ENCODE measurements at places on chromosomes 3 and 15. TPM values are rescaled to one million over a fixed set of nuclear protein-coding genes. Genes with fewer than 3 reads are reported as not detected.

The EOMES gene
- 1.3 TPM for total RNA-seq

DNA sequence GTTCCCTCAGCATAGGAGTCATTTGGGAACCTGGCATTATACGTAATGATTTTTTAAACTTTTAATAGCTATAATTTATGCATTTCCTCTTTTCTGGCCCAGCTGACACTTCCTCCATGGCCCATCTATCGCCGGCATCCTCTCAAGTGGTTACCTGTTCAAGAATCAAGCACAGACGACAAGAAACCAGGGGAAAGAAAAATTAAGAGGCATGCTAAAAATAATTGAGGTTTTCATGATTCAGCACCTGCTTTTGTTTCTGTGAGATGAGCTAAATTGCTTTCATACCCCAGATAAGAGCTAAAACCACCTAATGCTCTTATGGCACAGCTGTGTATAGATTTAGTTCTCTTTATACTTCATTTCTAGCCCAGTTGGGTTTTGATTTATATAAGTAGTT lies 1.7 kb downstream of the SPCS1 start:
- no peak for DNase-seq

- DNase-seq: peak; percentile 88
These were observed at the start of gene GCHFR for GRCh38 chr15:40763801-40764628. TSS of gene GCHFR (plus strand) at chr15:40764068. CDS start at chr15:40764181, 113 bp downstream.

DNA sequence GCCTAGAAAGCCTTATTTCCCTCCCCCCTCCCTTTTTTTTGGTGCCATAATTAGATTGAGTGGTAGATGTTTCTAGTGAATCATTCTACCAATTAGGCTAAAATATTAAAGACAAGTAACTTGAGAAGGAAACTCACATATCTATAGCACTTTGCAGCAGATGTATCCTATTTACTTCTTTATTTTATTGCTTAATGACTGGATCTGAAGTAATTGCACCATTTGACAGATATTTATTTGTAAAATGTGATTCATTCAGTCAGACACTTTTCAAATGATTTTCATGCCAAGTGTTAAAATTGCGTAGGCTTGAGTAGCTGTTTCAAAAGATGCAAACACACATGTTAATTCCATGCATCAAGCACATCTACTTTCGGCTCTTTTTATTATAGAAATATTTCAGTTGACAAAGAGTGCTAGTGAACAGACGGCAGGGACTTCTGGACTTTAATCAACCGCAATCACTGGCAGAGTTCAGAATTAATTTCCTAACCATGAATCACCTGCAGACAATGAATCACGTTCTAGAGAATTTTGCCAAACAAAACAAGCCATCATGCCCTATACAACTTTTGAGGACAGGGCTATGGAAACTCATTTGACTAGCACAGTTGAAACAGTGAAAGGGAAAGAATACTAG lies 636.8 kb downstream of the MECOM start:
- peak; percentile 26 for DNase-seq

The GPR149 gene
- total RNA-seq: not detected

GRCh38 chr3:45516829-45517228 lies 77.7 kb upstream of the LIMD1 start:
- peak; percentile 41 for DNase-seq

DNA sequence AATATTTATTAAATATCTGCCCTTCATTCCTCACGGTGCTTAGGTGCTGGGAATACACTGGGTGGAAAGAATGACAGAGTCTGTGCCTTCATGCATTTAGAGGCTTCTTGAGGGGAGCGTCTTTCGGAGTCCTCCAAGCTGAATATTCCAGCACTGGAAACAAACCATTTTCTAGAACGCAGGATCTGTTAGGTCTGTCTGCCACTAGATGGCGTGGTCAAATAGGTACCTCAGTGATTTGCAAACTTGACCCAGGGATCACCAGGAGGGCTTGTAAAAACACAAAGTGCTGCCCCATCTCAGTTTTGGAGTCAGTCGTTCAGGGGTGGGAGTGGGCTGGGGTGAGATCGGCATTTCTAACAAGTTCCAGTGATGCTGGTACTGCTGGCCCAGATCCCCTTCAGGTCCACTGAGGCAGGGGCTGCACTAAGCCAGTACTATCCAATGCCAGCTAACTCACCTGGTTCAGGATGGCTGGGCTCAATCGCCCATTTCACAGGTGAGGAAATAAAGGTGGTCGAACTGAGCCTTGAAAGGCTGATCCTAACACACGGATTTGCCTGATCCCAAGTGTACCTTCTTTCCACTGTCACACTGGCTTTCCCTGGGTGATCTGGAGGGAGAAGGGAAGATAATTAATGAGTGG lies 14.8 kb downstream of the ARNT2 start:
- DNase-seq: peak; percentile 58

The FBXL22 gene
- total RNA-seq: 4.7 TPM

GRCh38 chr3:143298886-143299535 lies 179.4 kb downstream of the CHST2 start:
- DNase-seq: no peak

GRCh38 chr3:100114413-100115030 lies at the start of gene FILIP1L:
TSS of gene FILIP1L (minus strand) at chr3:100114501.
- no peak for DNase-seq

DNA sequence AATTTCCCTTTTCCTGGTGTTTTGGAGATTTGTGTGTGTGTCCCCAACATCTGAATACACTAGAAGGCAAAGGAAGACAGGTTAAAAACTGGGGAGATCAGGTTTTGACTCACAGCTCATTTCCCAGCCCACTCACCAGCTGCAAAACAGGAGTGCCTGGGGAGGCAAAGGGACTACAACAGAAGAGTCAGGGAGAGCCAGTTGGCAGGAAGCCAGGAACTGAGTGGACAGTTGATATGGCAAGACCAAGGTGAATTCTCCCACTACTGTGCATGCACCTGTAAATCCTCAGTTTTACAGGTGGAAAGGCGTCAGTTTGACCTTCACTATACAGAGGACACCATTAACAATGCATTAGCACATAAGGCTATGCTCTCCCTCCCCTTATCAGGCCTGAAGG lies 901.5 kb upstream of the SEMA6D start:
- peak; percentile 38 for DNase-seq

Data from kidney (tissue), 22 donors.